ENCODE measurements at places on chromosomes 5 and 9.

DNA sequence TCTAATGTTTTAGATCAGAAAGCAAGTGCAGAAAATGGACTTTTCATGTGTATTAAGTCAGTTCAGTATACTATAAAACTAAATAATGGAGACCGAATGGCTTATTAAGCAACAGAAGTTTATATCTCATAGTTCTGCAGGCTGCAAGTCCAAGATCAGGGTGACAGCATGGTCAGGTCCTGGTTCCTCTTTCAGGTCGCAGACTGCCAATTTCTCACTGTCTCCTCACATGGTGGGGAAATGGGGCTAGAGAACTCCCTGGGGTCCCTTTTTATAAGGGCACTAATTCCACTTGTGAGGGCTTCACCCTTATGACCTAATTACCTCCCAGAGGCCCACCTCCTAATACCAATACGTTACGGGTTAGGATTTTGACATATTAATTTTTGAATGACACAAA, 48.7 kb downstream of the RICTOR start:
- DNase-seq = no peak

DNA sequence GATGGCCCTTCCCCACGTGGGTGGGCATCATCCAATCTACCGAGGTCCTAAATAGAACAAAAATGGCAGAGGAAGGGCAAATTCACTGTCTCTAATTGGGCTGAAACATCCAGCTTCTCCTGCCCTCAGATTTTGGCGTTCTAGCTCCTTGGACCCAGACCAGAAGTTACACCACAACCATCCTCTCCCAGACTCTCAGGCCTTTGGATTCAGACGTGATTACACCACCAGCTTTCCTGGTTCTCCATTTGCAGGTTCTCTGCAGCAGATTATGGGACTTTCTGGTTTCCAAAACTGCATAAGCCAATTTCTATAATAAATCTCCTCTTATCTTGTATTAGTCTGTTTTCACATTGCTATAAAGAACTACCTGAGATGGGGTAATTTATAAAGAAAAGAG, 73.6 kb upstream of the STARD4 start:
- no peak for DNase-seq

GRCh38 chr5:16721151-16722096, 104.6 kb upstream of the RETREG1 start:
- DNase-seq = no peak

DNA sequence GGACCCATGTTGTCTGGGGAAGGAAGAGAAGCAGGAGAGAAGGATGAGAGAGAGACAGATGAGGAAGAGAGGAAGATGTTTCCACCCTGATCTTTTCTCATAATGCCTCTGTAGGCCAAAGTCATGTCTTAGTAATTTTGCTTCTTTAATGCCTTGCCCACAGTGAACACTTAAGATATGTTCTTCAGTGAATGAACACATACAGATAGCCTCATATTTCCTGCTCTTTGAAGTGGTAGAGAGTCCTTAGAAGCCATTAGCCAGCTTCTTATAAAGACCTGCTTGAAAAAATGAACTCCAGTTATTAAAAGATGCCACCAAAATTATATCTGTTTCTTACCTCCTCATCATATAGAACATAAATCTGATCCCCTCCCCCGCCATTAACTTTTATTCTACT, 244.4 kb downstream of the CD180 start:
- no peak for DNase-seq

- DNase-seq = no peak
Observed at GRCh38 chr9:94135222-94135621, 51.0 kb downstream of the PTPDC1 start.

DNA sequence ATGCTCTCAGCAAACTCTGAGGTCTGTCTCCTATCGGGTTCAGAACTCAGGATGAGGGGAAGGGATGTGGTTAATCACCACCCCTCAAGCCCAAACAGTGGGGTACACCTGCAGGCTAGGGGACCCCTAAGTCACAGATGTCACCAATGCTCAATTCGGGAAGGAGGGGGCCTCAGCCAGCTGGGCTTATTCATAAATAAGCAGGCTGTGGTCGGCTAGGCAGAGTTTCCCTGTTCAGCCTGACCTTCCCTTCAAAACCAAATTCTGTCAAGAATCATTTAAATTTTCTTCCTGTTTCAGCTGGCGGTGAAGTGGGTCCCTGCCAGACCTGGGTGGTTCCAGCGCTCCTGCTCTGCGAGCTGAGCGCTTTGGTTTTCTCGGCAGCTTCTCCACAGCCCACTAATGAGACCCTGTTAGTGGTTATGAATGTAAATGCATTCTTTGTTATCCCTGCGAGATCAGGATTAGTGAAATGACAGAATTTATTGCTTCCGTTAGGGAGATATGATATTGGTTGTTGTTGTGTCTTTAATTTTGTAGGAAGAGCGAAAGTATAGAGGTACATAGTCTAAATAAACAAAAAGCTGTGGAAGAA, 68.3 kb downstream of the AK8 start:
- DNase-seq = no peak

DNA sequence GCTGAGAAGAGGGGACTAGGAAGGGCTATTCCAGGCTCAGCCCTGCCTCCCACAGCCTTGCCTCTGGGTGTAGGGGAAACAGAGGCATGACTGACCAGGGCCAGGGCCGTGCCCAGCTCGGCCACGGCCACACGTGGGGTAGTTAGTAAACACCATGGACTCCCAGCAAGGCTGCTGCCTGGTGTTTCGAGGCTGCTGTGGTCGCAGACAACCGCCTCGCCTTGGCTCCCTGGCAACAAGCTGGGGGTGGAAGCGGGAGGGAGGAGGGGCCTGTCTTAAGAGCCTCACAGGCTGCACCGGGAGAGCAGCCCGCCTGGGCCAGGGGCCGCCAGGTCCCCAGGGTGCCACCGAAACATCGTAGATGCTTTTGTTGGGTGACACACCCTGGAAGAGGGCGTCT, 90.2 kb upstream of the CACNA1B start:
- no peak for DNase-seq
